GM13976 (cell line): ENCODE measurements at places on chromosomes 2 and 18.
A peak's percentile ranks its signal among the peaks of the same experiment; 100 is the strongest.

DNA sequence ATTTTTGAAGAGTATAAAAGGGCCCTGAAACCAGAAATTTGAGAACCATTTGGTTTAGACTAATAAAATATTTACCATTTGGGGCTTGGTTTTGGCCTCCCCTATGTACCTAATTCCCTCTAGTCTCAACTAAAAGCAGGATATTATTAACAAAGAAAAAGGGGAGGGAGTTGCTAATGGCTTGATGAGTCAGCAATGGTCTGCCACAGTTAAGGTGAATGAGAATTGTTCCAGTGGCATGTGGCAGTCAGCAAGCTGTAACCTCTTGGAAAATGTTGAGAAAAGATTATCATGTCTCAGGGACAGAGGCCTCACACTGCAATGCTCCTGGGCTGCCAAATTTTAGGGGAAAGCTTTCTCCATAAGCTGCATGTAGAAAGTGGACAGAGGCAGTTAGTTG, 20.1 kb upstream of the SLC39A10 start:
- DNase-seq, result no peak

- no peak for DNase-seq
These were observed 101.2 kb downstream of the KCTD18 start for GRCh38 chr2:200408428-200409316.

GRCh38 chr2:238731961-238732360, 115.9 kb upstream of the TWIST2 start:
- no peak for DNase-seq

- DNase-seq, result no peak
These were observed 33.1 kb downstream of the XIRP2 start for GRCh38 chr2:166921261-166921896.

GRCh38 chr18:56086786-56087185, 498.8 kb upstream of the TCF4 start:
- no peak for DNase-seq

- peak; percentile 55 for DNase-seq
These were observed 24.9 kb upstream of the YWHAQ start for GRCh38 chr2:9655441-9656269.

GRCh38 chr2:217975626-217976025, 27.2 kb downstream of the TNS1 start:
- DNase-seq, result no peak
